ENCODE measurements at places on chromosomes 12 and 14.
A peak's percentile ranks its signal among the peaks of the same experiment; 100 is the strongest.

GRCh38 chr12:27505761-27506160, 18.2 kb upstream of the PPFIBP1 start:
- DNase-seq = no peak

DNA sequence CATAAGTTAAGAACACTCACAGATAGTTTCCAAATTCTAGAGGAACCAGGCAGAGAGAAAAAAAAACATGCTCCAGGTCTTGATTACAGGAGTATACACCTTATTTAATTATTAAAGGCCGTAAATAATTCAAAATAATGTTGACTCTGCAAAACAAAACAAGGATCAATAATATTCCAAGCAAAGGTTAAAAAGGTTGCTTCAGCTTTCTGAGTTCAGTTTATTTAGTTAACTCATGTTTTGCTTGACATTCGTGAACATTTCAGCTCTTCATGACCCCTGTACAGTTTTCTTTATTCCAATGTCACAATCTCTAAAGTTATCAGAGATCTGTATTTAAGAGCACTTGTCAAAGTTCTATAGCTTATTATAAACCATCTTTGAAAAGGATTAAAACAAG, 19.6 kb downstream of the KLRF2 start:
- DNase-seq = no peak

- no peak for DNase-seq
These were observed 57.8 kb downstream of the ATG14 start for GRCh38 chr14:55353686-55354467.

DNA sequence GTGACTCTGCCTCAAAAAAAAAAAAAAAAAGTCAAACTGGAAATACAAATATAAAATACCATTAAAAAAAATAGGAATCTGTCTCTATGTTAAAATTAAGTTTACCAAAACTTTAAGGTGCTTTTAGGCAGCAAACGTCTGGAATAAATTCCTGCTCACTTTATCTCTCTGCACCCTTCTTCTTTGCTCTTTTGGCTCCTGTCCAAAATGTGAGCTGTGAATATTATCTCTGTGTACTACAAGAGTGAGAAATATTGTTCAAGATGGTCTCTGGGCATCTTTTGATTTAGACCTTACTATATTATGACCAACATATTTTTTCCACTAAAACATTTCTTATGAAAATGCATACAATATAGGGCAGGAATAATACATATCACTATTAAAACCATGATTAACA, 63.7 kb downstream of the PUS7L start:
- DNase-seq = no peak

DNA sequence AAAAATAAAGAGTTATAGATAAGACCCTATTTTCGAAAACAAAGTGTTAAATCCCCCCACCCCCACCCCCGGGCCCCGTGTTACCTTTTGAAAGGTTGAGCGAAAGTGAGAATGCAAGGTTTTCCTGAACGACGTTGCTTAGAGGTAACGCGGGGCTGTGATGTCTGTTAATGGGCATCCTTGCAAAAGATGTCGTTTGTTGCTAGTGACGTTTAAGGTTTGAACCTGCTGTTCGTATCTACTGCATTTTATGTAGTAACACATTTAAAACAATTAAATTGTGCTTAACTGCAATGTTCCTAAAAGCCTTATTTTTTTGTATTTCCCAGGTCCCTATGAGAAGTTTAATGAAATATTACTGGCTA, 1.2 kb downstream of the CPSF6 start:
- DNase-seq = peak; percentile 61

- no peak for DNase-seq
These were observed 406.4 kb downstream of the CCER1 start for GRCh38 chr12:90548595-90548994.

DNA sequence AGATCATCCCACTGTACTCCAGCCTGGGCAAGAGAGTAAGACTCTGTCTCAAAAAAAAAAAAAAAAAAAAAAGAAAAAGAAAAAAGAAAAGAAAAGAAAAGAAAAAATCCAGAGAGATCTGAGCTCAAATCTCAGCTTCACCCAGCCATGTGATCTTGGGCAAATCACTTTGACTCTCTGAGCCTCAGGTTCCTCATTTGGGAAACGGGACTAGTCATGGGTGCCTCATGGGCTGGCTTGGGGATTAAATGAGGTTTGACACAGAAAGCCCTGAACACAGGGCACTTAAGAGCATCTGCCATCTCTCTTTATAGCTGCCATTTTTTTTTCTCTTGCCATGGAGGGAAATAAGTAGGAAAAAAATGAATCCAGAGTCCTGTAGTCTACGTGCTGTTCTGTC, 86.2 kb upstream of the MYL2 start:
- no peak for DNase-seq
